Activated CD4-positive, alpha-beta memory T cell treated with anti-CD3 and anti-CD28 coated beads, Interleukin-2, amount 10 ng/mL, durations not matched to agents 7 days and 5 days (primary cell): ENCODE measurements at places on chromosomes 13 and 19. TPM values are rescaled to one million over a fixed set of nuclear protein-coding genes. Genes with fewer than 3 reads are reported as not detected.

Gene UNC13A
- 0.03 TPM for total RNA-seq

DNA sequence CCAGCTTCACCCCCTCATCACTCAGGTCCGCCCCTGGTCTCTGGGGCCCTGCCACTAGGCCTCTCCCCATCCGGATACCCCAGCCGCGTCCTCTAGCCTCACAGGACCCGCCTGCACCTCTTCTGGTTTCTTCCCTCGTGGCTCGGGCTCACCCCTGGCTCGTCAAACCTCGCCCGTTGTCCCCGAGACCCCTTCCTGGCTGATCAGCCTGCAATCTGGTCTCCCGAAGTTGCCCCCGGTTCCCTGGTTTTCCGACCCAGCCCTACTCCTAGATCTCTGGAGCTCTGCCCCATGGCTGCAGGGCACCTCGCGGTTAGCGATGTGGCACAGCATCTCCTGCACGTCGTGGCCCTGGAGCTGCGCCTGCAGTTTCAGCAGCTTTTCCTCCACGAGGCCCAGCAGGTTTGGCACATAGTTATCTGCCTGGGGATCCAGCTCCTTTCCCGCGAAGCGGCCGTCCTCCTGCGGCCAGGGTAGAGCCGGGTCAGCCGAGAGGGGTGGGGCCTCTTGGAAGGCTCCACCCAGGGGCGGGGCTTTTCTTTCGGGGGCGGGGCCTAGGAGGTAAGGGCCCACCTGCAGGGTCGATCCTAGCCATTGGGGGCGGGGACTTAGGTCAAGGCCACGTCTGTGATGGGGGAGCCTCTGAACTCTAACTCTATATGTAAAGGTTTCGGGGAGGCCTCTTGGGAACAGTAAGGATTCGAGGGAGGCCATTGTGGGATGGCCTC, 2.4 kb upstream of the RGL3 start:
- no peaks in the 10 kb centered on the region for H3K36me3 ChIP-seq
- H3K4me1 ChIP-seq, result peaks cover 34% of the 10 kb centered on the region
- DNase-seq, result peak; percentile 45
- peak overlapping the region; percentile 21 for H3K4me3 ChIP-seq
- peaks cover 61% of the 10 kb centered on the region for H3K27me3 ChIP-seq

Gene KLK4
- not detected for total RNA-seq

DNA sequence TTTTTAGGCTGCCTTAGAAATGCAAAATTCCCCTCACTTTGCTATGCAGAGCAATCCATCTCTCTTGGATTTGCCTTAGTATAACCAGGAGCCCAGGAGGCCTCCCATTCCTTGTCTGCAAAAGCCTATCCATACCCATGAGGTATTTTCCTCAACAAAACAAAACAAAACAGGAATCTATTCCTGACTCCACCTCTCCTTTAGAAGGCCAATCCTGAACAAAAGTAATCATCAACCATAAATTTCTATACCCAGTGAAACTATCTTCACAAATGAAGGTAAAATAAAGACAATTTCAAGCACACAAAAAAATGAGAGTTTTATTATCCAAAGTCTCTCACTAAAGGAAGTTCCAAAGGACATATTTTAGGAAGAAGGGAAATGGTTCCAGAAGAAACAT, 365.7 kb downstream of the KCNRG start:
- H3K4me1 ChIP-seq, result no peaks in the 10 kb centered on the region
- H3K4me3 ChIP-seq, result no peak overlapping the region
- no peak overlapping the region for H3K27ac ChIP-seq
- no peak for DNase-seq

- H3K36me3 ChIP-seq, result peaks cover 18% of the 10 kb centered on the region
- DNase-seq, result no peak
- H3K27me3 ChIP-seq, result no peaks in the 10 kb centered on the region
- no peak overlapping the region for H3K27ac ChIP-seq
- peaks cover 22% of the 10 kb centered on the region for H3K4me1 ChIP-seq
- H3K4me3 ChIP-seq, result no peak overlapping the region
These were observed 29.2 kb downstream of the COG6 start for GRCh38 chr13:39684531-39685137.

Gene ZIK1
- total RNA-seq, result 5.7 TPM

Gene FAM98C
- 34.7 TPM for total RNA-seq

- no peak overlapping the region for H3K27ac ChIP-seq
- H3K36me3 ChIP-seq, result peaks cover 46% of the 10 kb centered on the region
- H3K27me3 ChIP-seq, result no peaks in the 10 kb centered on the region
- no peak for DNase-seq
- no peak overlapping the region for H3K4me3 ChIP-seq
These were observed 21.7 kb downstream of the GPR180 start for GRCh38 chr13:94623316-94623715.

DNA sequence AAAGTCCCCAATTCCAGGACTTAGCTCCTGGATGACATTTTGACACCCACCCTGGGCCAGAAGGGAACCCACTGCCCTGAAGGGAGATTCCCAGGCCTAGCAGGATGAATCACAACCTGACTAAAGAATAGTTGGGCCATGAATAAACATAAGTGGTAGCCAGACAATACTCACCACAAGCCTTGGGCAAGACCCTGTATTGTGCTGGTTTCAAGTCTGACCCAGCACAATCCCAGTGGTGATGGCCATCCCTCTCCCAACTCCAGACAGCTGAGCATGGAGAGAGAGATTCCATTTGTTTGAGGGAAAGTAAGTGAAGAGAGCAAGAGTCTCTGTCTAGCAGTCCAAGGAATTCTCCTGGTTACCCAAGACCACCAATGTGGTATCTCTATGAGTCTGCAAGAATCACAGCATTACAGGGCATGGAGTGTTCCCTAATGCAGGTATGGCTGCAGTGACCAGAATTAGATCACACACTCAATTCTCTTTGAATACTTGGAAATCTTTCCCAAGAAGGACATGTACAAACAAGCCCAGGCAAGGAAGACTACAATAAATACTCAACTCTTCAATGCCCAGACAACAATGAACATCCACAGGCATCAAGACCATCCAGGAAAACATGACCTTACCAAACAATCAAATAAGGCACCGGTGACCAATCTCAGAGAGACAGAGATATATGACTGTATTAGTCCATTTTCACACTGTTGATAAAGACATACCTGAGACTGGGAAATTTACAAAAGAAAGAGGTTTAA, 158.0 kb downstream of the VWA8 start:
- DNase-seq, result no peak
- no peaks in the 10 kb centered on the region for H3K4me1 ChIP-seq
- no peak overlapping the region for H3K4me3 ChIP-seq
- no peaks in the 10 kb centered on the region for H3K27me3 ChIP-seq
- peaks cover 51% of the 10 kb centered on the region for H3K36me3 ChIP-seq

Gene C1QTNF9B
- not detected for total RNA-seq

- DNase-seq, result no peak
- H3K27ac ChIP-seq, result no peak overlapping the region
- H3K27me3 ChIP-seq, result peaks cover 47% of the 10 kb centered on the region
- H3K4me3 ChIP-seq, result no peak overlapping the region
These were observed 4.4 kb upstream of the COMP start for GRCh38 chr19:18795540-18795939.

DNA sequence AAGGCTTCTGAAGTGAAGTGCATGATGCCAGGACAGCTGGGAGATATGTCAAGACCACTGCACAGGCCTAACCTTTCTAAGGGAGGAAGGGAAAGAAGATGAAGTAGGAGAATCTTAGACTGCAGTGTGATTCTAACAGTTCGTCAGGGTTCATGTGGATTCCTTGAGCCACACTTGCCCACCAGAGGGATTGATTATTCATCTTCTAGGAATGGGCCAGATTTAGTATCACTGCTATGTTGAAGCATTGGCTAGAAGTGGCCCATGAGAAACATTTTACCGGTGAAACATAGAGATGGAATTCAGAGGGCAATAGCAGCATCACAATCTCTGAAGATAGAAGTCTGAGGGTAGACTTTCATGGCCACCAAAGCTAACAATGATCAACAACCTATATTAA, 550.8 kb upstream of the SLITRK1 start:
- H3K4me3 ChIP-seq, result no peak overlapping the region
- no peaks in the 10 kb centered on the region for H3K4me1 ChIP-seq
- H3K27me3 ChIP-seq, result no peaks in the 10 kb centered on the region
- no peak overlapping the region for H3K27ac ChIP-seq

GRCh38 chr19:49200238-49200862, 42.8 kb downstream of the TRPM4 start:
- peaks cover 3% of the 10 kb centered on the region for H3K27me3 ChIP-seq
- DNase-seq, result no peak
- no peak overlapping the region for H3K27ac ChIP-seq
- H3K4me3 ChIP-seq, result no peak overlapping the region
- H3K4me1 ChIP-seq, result peaks cover 6% of the 10 kb centered on the region

Gene ZNF563
- 4.5 TPM for total RNA-seq

DNA sequence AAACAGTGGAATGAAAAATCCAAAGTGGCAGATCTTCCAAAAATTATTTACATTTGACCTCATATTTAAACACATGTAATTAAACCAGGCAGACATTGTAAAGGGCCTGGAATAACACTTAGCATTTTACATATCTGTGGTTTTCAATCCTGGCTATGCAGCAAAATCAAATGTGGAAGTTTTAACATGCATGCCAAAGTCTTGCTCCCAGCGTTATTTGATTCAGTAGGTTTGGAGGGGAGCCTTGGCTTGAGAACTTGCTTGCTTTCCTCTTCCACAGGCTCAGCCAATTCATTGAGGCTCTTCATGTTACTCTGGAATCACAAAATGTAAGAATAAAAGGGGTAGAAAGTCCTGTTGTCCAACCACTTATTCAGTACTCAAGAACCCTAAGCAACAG, 42.5 kb upstream of the INTS6 start:
- peaks cover 24% of the 10 kb centered on the region for H3K27me3 ChIP-seq
- peaks cover 2% of the 10 kb centered on the region for H3K4me1 ChIP-seq
- no peaks in the 10 kb centered on the region for H3K36me3 ChIP-seq
- H3K27ac ChIP-seq, result no peak overlapping the region

Gene TMEM221
- total RNA-seq, result not detected

Gene ATXN8OS
- total RNA-seq, result not detected

- H3K27me3 ChIP-seq, result no peaks in the 10 kb centered on the region
- DNase-seq, result no peak
- H3K27ac ChIP-seq, result no peak overlapping the region
- no peak overlapping the region for H3K4me3 ChIP-seq
These were observed 33.5 kb downstream of the DOCK9 start for GRCh38 chr13:98944336-98944735.

DNA sequence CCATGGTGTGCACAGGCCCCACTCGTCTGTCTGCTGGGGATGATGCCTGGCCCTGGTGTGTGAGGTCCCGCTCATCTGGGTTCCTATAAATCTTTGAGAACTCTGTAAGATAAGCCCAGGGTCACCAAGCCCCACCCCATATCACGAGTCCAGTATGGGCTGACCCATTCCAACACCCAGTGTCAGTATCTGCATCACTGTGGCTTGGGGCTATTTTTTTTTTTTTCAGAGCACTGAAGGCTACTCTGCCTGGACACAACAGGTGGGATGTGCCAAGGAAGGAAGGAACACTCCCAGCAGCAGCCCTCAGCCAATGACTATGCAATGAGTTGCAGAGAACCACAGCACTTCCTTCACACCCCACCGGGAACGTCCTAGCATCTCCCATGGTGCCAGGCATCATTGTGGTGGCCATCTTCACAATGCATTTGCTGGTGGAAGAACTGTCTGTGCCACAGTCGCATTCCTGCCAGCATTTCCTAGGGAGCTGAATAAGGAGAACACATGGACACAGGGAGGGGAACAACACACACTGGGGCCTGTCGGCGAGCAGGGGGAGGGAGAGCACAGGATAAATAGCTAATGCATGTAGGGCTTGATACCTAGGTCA, 83.1 kb upstream of the TSHZ3 start:
- no peak for DNase-seq
- H3K36me3 ChIP-seq, result no peaks in the 10 kb centered on the region
- no peaks in the 10 kb centered on the region for H3K27me3 ChIP-seq
- no peak overlapping the region for H3K27ac ChIP-seq
- H3K4me1 ChIP-seq, result no peaks in the 10 kb centered on the region
- no peak overlapping the region for H3K4me3 ChIP-seq

Gene GPR12
- total RNA-seq, result not detected

Gene ELF1
- 169 TPM for total RNA-seq

DNA sequence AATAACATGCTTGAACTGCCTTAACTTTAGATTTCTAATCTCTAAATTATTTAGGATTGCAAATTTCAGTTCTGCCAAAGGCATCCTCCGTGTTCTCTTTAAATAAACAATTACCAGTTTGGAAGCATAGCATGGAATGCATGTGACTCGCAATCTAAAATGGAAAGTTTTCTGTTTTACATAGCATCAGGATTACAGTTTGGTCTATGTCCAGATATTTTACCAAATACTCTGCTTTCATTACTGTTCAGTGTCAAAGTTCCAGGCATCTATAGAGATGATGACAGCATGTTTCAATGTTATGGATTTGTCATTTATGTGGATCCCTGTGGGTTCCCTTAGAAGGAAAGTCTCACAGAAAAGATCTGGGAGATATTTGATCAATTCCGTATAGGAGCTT, 16.8 kb downstream of the FLT1 start:
- H3K4me1 ChIP-seq, result peaks cover 3% of the 10 kb centered on the region

GRCh38 chr13:74625541-74625940, 491.3 kb upstream of the KLF12 start:
- H3K4me3 ChIP-seq, result no peak overlapping the region
- no peak overlapping the region for H3K27ac ChIP-seq
- peaks cover 3% of the 10 kb centered on the region for H3K27me3 ChIP-seq
- DNase-seq, result no peak
- H3K4me1 ChIP-seq, result no peaks in the 10 kb centered on the region

DNA sequence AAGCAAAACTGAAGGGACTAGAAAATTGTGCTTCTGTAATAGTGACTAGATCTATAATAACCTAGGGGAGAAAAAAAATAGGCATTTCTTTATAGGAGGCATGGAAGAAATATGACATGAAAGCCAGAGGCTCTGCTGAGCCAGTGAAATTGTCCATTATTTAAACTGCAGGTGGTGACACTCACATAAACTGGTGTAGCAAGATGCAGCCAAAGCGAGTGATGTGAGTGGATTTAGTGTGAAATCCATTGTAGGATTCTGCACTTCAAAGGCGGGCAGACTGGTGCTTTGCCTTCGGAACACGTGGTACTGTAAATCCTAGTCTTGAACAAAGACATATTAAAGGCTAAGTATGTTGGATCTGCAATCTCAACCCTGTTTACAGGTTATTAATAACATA, 361.9 kb downstream of the TBC1D4 start:
- no peak overlapping the region for H3K4me3 ChIP-seq
- H3K27ac ChIP-seq, result no peak overlapping the region
- no peaks in the 10 kb centered on the region for H3K4me1 ChIP-seq
- no peak for DNase-seq

Gene SLC25A41
- not detected for total RNA-seq

GRCh38 chr13:43374621-43375020, 351.2 kb downstream of the DNAJC15 start:
- no peak overlapping the region for H3K4me3 ChIP-seq
- peaks cover 16% of the 10 kb centered on the region for H3K27me3 ChIP-seq
- DNase-seq, result no peak
- H3K27ac ChIP-seq, result no peak overlapping the region
- no peaks in the 10 kb centered on the region for H3K4me1 ChIP-seq
- H3K36me3 ChIP-seq, result peaks cover 1% of the 10 kb centered on the region

Gene KCNN1
- total RNA-seq, result not detected
